Colonic mucosa (tissue), 4 donors: ENCODE measurements at places on chromosomes 7 and 10. TPM values are rescaled to one million over a fixed set of nuclear protein-coding genes. Genes with fewer than 3 reads are reported as not detected.

DNA sequence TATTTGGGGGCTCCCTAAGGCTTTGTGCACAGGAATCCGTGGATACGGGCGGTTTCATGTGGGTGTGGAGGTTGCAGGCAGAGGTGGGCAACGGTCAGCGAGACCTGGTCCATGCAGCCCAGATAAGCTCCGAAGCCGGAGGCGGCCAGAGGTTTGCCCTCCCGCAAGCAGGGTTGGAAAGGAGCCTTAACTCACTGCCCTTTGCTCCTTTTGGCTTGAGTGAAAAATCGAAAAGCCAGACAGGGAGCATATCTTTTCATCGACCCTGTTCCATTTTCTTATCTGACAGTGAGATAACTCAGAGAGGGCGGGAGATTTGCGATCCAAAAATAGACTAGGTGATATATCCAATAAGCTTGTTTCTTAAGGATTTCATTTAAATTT lies 1.5 kb downstream of the GRM3 start:
- no peaks in the 10 kb centered on the region for H3K36me3 ChIP-seq
- no peak for DNase-seq
- no peak overlapping the region for H3K4me3 ChIP-seq
- no peak overlapping the region for H3K27ac ChIP-seq
- no peaks in the 10 kb centered on the region for H3K4me1 ChIP-seq

The EBLN1 gene
- total RNA-seq = not detected

- no peaks in the 10 kb centered on the region for H3K36me3 ChIP-seq
- no peak overlapping the region for H3K4me3 ChIP-seq
- DNase-seq = no peak
- H3K4me1 ChIP-seq = no peaks in the 10 kb centered on the region
Observed at GRCh38 chr10:28875549-28876081, 198.3 kb downstream of the BAMBI start.

The EEPD1 gene
- total RNA-seq = 8.2 TPM

- no peak overlapping the region for H3K4me3 ChIP-seq
- no peaks in the 10 kb centered on the region for H3K36me3 ChIP-seq
- no peaks in the 10 kb centered on the region for H3K4me1 ChIP-seq
- no peak overlapping the region for H3K27ac ChIP-seq
Observed at GRCh38 chr7:94314413-94315410, 80.0 kb upstream of the COL1A2 start.

DNA sequence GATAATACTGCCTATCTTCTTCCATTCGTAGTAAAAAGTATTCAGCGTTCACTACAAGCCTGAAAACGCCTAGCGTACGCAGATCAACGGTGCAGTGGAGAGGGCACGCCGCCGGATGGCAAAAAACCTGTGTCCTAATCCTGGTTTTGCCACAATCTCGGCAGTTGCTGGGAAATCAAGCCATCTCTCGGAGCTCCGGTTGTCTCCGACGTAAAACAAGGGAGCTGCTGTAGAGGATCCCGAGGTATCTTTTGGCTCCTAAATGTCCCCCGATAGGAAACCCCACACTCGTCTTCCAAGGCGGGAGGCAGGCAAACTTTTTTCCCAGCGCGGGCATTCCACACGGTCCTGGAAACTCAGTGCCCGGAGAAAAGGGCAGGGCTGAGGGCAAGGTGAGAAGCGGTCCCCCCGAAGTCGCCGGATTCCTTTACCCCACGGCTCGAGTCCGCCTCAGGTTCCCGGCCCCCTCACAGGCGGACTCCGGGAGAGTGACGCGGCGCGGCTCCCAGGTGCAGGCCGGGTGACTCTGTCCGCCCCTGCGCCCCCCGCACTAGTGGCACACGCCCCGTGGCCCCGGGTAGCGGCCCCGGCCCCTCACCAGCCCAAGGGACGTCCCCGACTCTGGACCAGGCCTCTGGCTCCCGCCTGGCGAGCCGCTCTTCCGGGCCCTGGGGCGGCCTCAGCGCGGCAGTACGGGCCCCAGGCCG lies 649 bp downstream of the IDE start:
- H3K4me3 ChIP-seq = peak overlapping the region; percentile 93
- H3K27me3 ChIP-seq = no peaks in the 10 kb centered on the region
- H3K4me1 ChIP-seq = no peaks in the 10 kb centered on the region
- peak overlapping the region; percentile 90 for H3K27ac ChIP-seq

DNA sequence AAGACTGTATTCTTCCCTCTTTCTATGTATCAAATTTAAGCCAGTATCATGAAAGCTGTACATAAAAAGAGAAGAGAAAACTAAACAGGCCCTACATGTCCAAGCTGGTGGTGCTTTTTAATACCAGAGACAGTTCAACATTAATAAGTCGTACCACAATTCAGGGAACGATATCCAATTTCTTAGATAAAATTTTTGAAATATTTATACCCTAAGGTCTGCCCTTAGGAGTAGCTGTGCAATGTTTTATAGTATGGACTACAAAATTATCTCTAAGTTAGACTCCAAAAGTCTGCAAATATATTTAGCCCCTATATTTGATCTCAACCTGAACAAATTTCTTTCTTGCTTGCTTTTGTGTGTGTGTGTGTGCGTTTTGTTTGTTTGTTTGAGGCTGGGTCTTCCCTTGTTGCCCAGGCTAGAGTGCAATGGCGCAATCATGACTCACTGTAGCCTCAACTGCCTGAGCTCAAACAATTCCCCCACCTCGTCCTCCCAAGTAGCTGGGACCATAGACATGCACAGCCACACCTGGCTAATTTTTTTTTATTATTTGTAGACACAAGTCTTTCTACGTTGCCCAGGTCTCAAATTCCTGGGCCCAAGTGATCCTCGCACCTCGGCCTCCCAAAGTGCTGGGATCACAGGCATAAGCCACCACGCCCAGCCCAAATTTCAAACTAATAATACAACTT lies 13.2 kb downstream of the ARHGAP19 start:
- no peak overlapping the region for H3K4me3 ChIP-seq
- no peaks in the 10 kb centered on the region for H3K36me3 ChIP-seq
- H3K27ac ChIP-seq = no peak overlapping the region
- H3K4me1 ChIP-seq = no peaks in the 10 kb centered on the region

GRCh38 chr7:25835197-25835596 lies 316.8 kb upstream of the NFE2L3 start:
- H3K27ac ChIP-seq = no peak overlapping the region
- H3K4me1 ChIP-seq = no peaks in the 10 kb centered on the region
- no peaks in the 10 kb centered on the region for H3K27me3 ChIP-seq
- no peak overlapping the region for H3K4me3 ChIP-seq
- H3K36me3 ChIP-seq = no peaks in the 10 kb centered on the region

The ACTL6B gene
- not detected for total RNA-seq

- peak overlapping the region; percentile 3 for H3K27ac ChIP-seq
- H3K27me3 ChIP-seq = no peaks in the 10 kb centered on the region
- no peaks in the 10 kb centered on the region for H3K36me3 ChIP-seq
- no peak overlapping the region for H3K4me3 ChIP-seq
- no peaks in the 10 kb centered on the region for H3K4me1 ChIP-seq
Observed at GRCh38 chr7:94300176-94300835, 94.4 kb upstream of the COL1A2 start.

The ZMIZ1 gene
- total RNA-seq = 51.0 TPM

DNA sequence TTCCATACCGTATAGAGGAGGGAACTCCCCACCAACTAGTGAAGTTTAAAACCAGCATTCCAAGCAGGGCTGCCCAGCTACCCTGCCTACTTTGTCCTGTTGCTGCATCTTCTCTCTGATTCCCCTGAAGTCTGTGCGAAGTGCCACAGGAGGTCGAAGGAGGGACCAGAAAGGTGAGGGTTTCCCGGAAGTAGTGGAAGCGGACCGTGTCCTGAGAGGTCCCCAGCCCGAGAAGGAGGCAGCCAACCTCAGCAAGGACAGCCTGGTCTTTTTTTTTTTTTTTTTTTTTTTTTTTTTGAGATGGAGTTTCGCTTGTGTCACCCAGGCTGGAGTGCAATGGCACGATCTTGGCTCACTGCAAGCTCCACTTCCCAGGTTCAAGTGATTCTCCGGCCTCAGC lies 671.9 kb upstream of the GALNT17 start:
- DNase-seq = no peak
- no peak overlapping the region for H3K27ac ChIP-seq
- H3K4me1 ChIP-seq = no peaks in the 10 kb centered on the region
- H3K36me3 ChIP-seq = no peaks in the 10 kb centered on the region

The AKR1C4 gene
- total RNA-seq = not detected

The INMT gene
- total RNA-seq = 2.3 TPM
